ENCODE measurements at places on chromosomes 12 and 14.

- no peak for DNase-seq
Measured at GRCh38 chr12:15851919-15852318, 30.3 kb upstream of the STRAP start.

GRCh38 chr12:108495054-108495453 is 20.0 kb upstream of the FICD start:
- DNase-seq = peak; percentile 39

- no peak for DNase-seq
Measured at GRCh38 chr14:66540038-66540437, 32.1 kb downstream of the GPHN start.

DNA sequence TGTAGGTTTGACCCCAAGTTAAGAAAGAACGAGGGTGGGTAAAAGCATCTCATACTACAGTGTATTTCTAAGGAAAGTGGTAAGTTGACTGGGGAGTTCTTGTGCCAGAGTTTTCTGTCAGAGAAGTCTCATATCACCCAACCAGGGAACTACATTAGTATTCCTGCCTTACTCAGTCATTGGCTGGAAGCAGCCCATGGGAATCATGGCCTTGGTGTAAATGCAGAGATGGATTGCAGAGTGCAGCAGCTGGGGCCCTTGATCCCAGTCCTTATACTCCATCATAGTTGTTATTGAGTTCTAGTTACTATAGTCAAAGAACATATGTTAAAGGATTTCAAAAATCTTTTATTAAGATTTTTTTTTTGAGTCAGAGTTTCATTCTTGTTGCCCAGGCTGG is 105.8 kb downstream of the MNAT1 start:
- DNase-seq = no peak

DNA sequence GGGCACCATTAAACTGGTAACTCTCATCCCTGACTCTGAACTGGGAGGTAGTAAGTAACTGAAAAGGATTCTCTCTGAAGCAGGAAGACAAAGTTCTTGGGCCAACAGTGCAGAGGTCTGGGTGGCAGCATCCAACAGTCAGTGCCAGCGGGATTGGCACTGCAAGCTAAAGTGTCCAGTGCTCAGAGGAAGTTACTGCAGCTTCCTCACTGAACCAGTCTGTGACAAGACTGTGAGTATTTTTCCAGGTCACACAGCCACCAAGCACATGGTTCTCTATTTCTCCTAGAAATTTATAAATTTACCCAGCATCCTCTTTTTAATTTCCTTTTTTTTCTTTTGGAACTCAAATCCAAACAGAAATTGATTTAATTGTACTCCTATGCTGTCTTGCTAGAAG is 81.6 kb upstream of the FAR2 start:
- DNase-seq = no peak

DNA sequence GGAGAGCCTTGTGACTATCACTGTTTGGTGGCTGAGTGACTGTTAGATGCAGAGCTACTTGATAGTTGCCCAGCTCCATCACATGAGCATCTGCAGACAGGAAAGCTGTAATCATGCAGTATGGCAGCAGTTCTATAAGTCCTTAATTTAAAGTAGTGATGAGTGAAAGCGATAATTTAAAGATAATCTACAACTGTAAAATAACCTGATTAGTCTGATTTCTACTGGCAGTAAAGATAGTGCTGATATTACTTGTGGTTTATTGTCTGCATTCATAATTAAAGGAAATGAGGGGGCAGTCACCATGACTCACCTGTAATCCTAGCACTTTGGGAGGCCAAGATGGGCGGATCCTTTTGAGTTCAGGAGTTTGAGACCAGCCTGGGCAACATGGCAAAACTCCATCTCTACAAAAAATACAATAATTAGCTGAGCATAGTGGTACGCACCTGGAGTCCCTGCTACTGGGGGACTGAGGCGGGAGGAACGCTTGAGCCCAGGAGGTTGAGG is 41.2 kb upstream of the PLEKHD1 start:
- DNase-seq = no peak

DNA sequence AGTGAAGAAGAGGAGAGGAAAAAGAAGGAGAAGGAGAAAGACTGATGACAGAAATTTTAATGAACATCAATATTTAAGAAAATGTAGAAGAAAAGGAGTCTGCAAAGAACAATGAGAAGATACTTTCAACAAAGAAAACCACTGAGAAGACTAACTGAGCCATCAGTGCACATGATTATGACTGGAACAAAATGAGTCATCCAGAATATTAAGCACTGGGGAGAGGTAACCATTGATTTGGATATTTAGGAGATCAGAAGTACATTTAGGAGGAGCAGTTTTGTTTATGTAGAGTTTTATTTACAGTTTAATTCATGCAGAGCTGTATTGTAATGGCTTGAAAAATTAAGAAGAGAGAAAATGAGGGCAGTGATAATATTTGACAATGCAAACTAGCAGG is 159.1 kb downstream of the C12orf50 start:
- no peak for DNase-seq

DNA sequence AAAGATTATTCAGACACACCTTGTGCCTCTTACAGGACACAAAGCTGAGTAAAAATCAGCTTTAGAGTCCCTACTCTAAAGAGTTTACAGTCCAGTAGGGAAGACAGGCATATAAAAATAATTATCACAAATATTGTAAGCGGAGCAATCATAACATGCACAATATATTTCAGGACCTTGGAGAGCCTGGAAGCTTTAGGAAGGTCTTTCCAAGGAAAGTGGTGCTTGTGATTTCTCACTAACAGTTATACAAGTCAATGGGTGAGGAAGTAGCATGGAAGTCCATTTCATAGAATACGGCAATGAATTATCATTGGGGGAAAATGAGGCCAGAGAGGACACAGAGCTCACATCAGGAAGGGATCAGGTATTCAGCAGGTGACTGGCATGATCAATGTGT is 268.3 kb downstream of the C12orf50 start:
- no peak for DNase-seq

- no peak for DNase-seq
Measured at GRCh38 chr12:68206446-68206845, 19.2 kb downstream of the IL26 start.

DNA sequence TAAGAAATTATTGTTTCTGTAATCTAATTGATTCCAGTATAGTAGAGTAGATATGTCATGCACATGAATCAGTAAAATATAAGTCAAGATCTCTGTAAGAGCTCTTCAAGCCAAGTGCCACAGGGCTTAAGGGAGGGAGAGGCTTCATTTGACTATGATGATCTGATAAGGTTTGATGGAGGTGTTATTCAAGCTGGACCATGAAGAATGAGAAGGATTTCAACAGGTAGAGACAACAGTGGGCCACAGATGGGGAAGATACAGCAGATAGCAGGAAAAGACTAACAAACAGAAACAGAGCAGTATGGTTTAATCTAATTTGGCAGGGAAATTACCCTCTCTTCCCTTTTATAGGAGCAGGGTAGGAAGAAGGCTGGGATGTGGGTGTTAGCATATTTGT is 40.6 kb upstream of the FKBP4 start:
- no peak for DNase-seq

GRCh38 chr14:45249856-45250575 is 3.0 kb downstream of the MIS18BP1 start:
- DNase-seq = peak; percentile 19

DNA sequence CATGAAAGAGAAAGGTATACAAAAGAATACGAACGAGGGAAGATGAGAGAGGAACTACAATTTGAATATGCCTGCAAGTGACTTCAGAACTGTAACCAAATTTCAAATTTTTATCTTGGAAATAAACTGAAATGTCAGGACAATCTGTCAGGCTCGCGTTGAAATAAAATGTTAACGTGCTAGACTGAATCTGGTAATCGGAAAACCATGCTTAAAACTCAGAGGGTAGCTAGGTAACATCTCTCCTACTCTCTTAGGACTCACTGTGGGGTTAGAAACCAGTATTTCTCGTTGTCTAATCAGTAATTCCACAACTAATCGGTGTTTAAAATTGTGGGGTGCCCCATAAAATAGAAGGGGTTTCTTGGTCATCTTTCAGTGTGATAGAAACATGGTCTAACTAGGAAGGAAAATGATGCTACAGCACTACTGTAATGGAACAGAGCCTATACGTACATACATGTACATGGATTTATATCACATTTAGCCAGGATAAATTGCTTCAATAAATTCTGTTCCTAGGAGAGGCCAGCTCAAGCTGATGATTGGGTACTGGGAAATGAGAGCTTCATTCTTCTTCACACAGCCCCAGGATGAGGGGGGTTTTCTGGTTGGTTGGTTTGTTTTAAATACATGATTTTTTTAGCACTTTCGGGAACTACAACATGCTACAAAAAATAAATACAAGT is 23.9 kb downstream of the ATF7 start:
- DNase-seq = no peak
